Tongue (tissue), 3 donors: ENCODE measurements at places on chromosomes 16 and 17. TPM values are rescaled to one million over a fixed set of nuclear protein-coding genes. Genes with fewer than 3 reads are reported as not detected.

DNA sequence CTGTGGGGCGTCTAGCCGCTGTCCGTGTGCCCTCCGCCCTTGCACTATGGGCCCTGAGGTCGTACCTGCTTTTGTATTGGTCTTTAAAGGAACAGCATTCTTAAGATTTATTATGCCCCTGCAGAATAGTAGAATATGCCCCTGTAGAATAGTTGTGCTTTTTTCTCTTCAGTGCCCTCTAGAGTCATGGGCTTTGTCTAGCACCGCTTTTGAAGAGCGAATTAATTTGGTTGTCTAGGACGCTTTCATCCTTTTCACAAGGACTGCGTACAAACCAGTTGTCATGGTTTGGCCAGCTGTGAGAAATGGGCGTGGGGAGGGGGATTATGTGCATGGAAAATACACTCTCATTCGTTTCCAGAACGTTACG lies 621 bp downstream of the CEP95 start:
- DNase-seq: peak; percentile 92

Gene HAGHL
- 1.5 TPM for total RNA-seq

DNA sequence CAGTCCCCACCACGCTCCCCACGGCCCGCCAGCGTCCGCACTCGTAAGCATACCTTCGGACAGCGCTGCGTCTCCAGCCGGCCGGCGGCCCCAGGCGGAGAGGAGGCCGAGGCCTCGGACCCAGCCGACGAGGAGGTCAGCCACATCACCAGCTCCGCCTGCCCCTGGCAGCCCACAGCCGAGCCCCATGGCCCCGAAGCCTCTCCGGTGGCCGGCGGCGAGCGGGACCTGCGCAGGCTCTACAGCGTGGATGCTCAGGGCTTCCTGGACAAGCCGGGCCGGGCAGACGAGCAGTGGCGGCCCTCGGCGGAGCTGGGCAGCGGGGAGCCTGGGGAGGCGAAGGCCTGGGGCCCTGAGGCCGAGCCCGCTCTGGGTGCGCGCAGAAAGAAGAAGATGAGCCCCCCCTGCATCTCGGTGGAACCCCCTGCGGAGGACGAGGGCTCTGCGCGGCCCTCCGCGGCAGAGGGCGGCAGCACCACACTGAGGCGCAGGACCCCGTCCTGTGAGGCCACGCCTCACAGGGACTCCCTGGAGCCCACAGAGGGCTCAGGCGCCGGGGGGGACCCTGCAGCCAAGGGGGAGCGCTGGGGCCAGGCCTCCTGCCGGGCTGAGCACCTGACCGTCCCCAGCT lies 4.9 kb downstream of the TPSG1 start:
- no peak for DNase-seq

DNA sequence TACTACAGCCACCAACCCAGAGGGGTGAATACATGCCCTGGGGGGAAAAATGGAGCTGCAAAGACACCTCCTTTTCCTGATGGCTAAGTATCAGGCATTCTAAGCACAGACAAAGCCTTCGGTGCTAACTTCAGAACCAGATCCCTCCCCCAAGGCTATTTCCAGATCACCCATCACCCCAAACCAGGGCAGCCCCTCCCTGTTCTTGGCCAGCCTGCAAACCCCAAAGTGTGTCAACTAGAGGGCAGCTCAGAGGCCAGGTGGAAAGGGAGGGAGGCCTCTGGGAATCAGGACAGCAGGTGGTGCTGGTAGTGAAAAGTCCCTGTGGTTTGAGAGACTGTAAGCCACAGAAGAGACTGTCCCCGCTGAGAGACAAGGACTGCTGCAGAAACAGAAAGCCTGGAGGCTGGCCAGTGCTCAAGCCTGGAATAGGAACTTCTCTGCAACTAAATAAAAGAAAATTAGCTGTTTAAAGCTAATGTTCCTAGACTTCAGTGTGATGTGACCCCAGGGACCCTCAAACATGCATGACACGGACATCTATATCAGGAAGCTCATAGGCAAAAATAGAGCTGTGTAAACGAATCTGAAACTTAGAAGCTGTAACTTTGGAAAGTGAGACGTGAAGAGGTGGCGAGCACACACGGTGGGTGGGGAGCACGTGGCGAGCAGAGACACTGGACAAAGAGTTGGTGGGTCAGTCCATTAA lies 9.1 kb downstream of the TUBG1 start:
- peak; percentile 80 for DNase-seq

- no peak for DNase-seq
Observed at GRCh38 chr16:68575082-68575481, 36.0 kb downstream of the ZFP90 start.

DNA sequence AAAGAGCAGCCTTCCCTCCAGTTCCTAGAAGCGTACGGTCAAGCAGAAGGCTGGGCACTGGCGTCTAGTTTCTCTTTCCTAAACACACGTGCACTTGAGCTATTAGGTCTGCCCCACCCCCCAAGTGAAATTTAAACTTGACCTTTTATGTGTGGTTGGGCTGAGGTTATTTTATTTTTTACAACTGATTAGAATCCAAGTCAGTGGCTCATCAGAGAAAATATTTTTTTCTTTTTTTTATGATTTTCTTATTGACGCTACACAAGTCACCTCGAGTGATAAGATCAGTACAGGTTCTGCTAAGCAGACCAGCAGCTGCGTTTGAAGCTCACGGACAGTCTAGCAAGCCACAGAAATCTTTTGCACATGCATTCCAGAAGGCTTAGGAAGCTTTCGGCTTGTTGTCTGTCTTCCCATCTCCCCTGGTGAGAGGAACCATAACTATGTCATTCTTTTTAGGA lies 95.1 kb downstream of the ZFHX3 start:
- DNase-seq: no peak

DNA sequence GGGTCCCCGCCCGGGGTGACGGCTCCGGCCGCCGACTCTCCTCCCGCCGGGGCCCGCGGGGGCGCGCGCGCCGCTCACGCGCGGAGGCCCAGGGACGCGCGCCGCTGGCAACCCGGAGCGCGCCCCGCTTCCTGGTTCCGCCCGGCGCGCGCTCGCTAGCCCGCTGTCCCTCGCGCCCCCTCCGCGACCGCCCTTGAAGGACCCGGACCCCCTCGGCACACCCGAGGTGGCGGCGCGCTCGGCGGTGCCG lies at the start of gene STAT5B:
STAT5B (minus strand) TSS at position 33 of the 250 bp plus-strand sequence. CDS start 44,264 bp downstream, outside the sequence.
- DNase-seq: peak; percentile 83

DNA sequence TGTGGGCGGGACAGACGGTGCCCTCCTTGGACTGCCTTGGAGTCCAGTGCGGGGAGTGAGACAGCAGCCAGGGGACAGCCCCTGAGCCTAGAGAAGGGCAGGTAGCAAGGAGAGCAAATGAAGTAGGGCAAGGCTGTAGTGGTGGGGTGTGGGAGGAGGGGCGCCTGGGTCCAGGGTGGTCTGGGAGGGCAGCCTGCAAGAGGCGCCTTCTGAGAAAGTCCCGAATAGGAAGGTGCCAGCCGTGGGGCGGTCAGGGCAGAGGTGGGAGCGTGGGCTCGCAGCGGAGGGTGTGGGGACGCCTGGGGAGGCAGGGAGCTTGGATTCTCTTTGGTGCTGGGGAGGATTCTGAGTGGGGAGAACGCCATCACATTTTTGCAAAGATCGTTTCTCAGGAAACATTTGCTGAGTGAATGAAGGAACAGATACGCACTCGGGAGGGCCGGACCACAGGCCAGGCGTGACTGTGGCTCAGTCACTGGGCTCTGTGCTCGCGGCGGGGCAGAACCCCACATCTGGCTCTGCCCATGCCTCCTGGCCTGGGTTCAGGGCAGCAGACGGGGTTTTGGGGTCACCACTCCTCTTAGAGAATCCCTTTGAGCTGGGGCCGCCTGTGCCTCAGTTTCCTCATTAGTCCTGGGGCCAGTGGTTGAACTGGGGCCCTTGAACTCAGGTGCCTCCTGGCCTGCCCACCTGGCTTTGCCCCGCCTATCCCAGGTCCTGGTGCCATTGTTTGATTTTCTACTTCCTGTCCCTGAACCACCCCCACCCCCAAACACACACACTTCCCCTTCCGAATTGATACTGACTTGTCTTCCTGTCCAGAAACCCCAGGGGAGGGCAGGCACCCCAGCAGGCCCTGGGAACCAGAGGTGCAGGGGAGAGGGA lies 4.2 kb downstream of the SNN start:
- no peak for DNase-seq

Gene HSPB9
- total RNA-seq: not detected

Gene SMTNL2
- 174 TPM for total RNA-seq

DNA sequence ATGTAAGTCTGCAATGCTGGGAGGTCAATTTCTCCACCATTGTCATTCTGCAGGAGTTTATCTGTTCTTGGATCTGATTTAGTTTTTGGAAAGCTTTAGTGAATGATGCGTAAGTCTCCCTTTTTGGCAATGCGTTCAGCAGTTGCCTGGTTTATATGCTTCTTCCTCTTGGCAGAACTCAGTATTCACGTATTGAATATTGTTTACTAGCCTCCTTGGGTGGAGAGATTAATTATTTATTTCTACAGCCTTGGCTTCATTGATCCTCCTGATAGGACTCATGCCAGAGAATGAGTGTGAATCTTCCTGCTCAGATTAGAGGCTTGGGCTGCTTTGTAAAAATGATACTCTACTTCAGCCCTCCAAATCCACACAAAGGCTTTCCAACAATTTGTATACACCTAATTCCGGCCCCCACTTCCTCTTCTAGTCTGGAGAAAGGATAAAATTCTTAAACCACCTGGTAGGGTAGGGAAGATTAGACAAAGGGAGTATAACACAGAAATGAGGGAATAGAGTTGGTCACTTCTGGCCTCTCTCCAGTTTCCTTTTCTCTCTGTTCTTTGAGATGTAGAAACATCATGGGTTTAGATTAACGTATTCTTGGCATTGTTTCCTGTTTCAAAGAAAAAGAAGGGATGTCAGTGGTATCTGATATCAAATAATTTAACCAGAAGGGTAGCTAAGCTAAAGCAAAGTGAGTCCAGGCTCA lies 929.8 kb downstream of the KCNJ2 start:
- DNase-seq: no peak

DNA sequence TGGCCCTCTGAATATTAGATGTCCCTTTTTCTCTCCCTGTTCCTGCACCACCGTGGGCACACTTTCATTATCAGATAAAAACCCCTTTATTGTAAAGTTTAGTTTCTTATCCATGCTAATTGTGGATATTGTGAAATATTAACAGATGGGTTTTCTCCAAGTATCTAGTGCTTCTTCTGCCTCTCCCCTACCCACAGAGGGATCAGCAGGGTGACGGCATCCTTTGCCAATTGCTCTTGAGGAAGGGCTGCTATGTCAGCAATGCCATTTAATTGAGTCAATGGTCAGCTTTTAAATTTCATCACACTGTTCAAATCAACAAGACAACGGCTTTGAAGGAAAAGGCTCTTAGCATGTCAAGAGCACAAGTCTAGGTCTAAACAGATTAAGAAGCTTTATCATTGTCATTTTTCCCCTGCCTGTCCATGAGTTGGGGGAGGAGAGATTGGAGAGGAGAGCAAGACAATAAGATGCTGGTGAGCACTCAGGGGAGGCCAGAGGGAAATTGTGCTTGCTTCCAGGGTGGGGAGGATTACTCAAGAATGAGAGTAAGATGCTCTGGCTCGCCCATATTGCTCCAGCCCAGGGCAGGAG lies 443.0 kb upstream of the CCL2 start:
- DNase-seq: no peak

DNA sequence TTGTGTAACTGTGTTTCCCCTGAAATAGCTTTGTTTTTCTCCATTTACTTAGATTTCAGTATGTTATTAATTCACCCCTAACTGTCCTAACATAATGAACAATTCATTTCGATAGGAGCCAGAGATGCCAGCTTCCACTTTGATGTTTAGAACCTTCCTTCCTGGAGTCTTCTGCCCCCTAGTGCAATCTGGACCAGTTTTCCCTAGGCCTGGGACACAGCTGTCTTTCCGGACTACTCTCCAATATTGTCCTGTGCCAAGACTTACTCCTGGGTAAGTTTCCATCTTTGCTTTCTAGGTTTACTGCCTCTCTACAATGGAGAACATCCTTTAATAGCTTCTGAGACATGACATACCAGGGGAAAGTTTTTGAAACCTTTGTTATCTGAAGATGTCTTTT lies 12.8 kb downstream of the RECQL5 start:
- no peak for DNase-seq

DNA sequence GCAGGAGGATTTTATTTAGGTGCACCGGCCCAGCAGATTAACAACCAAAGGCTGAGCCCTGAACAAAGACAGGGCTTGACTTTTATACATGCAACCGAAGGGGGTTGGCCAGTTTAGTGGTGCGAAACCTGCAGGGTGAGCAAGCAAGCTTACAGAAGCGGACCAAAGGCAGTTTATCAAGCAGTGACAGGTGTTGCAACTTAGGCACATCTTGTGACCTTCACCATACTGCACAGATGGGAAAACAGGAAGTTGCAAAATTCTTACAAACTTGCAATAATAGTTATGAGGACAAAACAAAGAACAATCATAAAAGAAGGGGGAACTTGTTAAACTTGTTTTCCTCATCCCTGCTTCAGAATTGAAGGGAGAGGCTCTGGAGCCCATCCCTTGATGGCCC lies 1265.1 kb downstream of the CDH8 start:
- DNase-seq: no peak

DNA sequence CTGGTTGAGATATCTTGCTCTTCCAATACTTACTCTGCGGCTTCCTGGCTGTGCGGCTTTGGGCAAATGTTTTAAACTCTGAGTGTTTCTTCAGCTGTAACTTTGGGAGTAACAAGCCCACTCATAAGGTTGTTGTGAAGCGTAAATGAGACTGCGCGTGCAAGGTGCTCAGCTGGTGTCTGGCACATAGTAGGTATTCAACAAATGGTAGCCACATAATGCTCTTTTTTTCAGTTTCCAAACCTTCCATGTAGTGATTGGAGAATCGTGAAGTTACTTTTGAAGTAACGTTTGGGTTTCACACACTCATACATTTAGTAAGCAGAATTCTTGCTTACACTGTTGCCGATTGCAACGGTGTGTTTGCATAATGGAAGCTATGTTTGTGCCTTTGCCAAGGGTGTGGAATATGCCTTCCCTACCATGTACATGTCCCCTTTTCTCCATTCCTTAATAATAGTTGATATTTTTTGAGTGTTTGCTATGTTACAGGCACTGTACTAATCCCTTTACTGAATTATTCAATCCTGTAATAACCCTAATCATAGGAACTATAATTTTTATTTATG lies 829 bp downstream of the DHRS7B start:
- no peak for DNase-seq

DNA sequence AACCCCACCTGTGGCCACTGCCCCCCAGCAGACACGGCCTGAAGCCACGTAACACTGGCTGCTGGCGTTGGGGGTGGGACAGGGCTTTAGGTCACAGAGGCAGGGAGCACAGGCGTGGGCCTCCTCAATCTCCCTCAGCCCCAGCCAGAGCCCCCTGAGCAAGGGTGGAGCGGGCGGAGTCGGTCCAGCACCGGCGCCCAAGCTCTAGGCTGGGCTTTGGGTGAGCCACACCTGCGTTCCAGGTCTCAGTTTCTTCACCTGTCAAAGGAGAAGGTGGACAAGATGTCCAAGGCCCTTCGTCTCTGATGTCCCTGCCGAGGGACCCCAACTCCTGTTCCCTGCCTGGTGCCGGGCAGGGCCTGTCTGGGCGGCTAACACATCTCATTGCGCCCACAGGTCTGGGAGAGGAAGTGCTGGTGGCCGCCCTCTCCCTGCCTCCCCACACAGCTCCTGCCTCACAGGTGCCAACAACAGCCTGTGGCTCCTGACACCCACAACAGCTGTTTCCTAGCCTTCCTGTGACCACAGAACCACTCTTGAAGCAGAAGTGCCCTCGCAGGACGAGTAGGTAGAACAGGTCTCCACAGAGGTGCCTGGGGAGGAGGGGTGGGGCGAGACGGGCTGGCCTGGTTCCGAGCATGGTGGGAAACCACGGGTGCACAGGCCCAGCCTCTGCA lies 12.0 kb downstream of the FAM83G start:
- no peak for DNase-seq
